ENCODE measurements at places on chromosomes 7 and 10.

GRCh38 chr10:118058371-118058770, 11.6 kb upstream of the RAB11FIP2 start:
- DNase-seq, result no peak

- DNase-seq, result no peak
Observed at GRCh38 chr7:40611095-40611871, 476.5 kb downstream of the SUGCT start.

GRCh38 chr7:106418526-106418925, 133.7 kb upstream of the NAMPT start:
- no peak for DNase-seq

DNA sequence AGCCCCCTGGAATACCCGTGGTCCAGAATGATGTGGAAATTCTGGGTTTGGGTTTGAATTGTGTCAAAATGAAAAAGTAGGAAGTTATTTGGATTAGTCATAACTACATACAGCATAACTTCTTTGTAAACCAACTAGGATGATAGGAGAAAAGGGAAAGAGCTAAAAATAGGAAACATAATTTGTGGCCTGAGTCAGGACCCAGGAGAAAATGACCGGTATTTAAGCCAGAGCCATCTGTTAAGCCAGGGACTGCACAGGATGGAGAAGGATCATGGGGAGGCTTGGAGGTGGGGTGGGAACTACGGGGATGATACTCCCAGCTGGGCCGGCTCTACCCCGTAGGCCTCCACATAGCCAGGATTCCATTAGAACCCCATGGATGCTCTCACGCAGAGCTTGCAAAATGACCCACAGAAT, 98.6 kb downstream of the MYOF start:
- no peak for DNase-seq

DNA sequence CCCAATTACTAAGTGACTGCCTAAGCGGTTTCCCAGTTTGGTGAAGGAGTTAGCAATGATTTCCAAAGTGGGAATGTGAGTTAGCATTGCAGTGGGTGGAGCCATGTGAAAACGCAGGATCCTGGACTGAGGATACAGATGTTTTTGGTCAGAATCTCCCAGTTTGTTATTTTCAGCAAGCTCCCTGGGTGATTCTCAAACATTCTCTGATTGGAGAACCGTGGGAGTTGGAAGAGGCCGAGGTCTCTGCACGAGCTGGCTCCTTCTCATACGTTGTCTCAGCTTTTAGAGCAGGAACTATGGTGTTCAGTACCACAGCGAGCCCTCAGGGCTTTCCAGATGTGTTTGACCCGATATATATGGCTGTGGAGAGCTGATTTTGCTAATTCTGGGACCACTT, 396.5 kb upstream of the NPVF start:
- DNase-seq, result no peak

GRCh38 chr10:132459301-132460003, 62.5 kb downstream of the PWWP2B start:
- DNase-seq, result peak; percentile 1

GRCh38 chr10:79061441-79062315, 7.1 kb upstream of the ZMIZ1 start:
- no peak for DNase-seq

- no peak for DNase-seq
Observed at GRCh38 chr10:78416031-78417011, 382.7 kb downstream of the RPS24 start.

DNA sequence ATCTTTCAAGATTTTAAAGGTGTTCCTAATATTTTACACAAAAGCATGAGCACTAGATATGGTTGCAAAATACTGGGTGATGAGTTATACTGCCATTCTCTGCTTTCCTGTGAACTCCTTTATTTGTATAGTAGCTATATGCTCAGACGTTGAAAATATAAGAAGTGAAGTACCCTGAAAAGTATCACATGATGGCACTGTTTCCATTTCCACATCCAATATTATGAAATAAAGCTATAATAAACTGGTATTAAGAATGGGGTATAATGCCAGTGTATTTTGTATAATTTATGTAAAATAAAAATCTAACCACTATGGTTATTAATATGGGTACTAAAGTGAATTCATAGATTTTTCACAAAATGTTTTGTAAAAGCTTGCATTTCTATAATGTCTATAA, 79.6 kb upstream of the FOXP2 start:
- DNase-seq, result no peak

DNA sequence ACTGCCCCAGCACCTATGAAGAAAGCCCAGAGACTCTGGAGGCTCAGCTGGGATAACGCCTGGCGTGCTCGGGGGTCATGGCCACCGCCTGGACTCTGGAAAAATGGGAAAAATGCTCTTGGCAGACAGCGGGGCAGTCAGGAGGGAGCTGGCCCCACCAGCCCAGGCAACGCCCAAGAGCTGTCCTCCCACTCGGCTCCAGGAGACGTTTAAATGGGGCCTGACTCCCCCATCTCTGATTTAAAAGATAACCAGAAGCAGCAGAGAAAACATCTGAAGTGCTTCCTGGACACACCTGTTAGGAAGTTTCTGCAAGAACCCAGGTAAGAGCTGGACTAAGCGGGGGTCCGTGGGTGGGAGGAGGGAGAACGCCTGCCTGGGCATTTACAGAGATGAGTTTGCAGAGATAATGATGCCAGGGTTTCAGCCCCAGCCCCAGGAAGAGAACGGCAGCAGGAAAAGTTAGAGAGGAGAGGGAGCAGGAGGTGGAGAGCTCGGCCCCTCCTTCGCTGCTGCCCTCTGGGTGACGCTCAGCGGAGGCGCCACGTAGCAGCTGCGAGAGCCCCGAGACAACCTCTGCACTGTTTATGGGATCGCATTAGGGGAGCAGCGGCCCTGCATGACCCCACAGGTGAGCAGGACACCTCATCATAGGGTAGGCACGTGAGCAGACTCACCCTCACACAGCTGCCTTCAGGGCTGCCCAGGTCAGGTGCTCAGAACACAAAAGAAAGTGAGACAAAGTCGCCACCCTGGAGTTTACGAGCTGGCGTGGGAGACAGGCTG, 83.5 kb upstream of the INSIG1 start:
- no peak for DNase-seq

- DNase-seq, result no peak
Observed at GRCh38 chr7:73871163-73872011, 10.4 kb downstream of the TMEM270 start.

DNA sequence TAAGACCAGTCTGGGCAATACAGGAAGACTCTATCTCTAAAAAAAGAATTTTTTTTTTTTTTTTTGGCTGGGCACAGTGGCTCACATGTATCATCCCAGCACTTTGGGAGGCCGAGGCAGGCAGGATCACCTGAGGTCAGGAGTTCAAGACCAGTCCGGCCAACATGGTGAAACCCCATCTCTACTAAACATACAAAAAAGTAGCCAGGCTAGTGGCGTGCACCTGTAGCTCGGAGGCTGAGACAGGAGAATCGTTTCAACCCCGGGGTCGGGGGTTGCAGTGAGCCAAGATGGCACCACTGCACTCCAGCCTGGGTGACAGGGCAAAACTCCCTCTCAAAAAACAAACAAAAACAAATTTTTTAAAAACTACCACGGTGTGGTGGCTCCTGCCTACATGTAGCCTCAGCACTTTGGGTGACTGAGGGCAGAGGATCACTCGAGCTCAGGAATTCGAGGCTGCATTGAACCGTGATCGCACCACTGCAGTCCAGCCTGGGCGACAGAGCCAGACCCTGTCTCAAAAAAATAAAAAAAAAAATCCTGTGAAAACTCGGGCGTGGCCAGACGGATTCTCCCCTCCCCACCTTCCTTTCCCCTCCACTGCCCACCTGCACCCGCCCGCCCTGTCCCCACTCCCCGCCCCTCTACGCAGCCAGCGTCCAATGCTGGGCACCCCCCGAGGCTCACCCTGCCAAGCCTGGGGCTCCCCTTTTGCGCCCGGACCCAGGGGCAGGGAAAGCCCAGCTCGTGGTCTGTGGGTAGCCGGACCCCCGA, 745 bp upstream of the ORAI2 start:
- peak; percentile 19 for DNase-seq

- DNase-seq, result peak; percentile 93
Observed at GRCh38 chr10:118850418-118851061, 95.8 kb upstream of the CACUL1 start.

- no peak for DNase-seq
Observed at GRCh38 chr10:104548090-104548489, 93.0 kb upstream of the SORCS3 start.

DNA sequence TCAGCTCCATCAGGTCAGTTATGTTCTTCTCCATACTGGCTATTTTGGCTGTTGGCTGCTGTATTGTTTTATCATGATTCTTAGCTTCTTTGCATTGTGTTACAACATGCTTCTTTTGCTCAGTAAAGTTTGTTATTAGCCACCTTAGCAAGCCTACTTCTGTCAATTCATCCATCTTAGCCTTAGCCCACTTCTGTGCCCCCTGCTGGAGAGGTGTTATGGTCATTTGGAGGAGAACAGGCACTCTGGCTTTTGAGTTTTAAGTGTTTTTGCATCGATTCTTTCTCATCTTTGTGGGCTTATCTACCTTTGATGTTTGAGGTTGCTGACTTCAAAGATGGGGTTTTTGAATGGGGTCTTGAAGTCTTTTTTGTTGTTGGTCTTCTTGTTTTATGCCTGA, 204.6 kb upstream of the FOXP2 start:
- DNase-seq, result no peak

GRCh38 chr7:136938476-136938875, 70.0 kb downstream of the CHRM2 start:
- no peak for DNase-seq

- DNase-seq, result no peak
Observed at GRCh38 chr10:114142018-114142417, 32.0 kb downstream of the CCDC186 start.

GRCh38 chr7:77382532-77382931, 33.6 kb downstream of the GSAP start:
- DNase-seq, result no peak

DNA sequence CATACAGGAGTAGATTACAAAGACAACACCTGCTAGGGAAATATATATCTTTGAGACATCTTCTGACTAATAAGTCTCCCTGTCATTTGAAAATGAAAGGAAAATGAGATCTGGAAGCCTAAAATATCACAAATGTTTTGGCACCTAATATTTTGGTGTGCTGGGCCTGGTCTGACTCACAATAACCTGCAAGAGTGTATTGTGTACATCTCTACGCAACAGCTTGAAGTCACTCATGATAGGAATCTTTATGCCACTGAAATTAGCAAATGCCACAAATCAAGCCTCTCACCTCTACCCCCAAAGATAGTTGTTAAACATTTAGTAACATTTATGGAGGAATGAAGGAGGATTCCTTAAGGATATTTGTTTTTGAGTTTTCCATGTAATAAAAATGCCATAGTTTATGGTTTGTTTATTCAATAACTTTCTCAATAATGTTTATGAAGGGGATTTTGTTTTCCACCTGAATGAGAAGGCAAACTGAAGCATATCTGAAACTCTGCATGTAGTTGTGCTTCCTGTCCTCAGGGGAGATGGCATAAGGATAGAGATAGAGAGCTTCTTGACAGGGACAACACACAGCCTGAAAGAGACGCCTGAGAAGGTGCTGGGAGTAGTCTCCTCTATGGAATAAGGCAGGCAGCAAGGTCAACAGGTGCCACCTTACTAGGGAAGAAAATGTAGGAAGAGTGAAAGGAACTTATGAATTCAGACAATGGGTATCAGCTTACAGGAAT, 197.4 kb downstream of the AHR start:
- DNase-seq, result no peak

- DNase-seq, result no peak
Observed at GRCh38 chr7:103996017-103996551, 6.6 kb upstream of the RELN start.

DNA sequence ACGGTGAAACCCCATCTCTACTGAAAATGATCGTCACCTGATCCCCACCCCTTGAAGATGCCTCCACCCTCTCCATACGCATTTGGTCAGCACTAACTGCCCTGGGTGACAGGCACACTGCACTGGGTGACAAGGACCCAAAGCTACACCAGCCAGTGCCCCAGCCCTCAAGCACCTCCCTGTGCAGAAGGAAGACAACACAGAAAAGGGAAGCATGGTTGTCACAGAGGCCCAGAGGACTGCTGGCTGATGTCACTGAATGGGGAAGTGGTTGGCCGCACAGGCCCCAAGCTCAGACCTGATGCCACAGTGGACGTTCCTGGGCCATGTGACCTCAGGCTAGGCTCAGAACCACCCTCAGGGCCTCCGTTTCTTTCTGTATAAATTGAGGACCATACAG, 4.2 kb upstream of the PILRA start:
- no peak for DNase-seq

DNA sequence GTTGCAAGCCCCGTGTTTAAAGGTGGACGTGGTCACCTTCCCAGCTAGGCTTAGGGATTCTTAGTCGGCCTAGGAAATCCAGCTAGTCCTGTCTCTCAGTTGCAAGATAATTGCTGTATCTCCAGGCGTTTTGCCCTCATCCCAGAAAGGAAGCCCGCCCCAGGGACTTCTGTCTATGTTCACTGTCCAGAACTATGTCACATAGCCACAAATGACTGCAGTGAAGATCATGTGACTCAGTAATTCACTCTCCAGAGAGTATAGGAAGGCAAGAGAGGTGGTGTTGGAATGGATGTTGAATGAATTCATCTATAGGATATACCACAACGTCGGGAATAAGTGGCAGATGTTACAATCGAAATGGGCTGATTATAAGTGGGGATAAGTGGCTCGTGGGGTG, 349 bp upstream of the ERVW-1 start:
- no peak for DNase-seq

- no peak for DNase-seq
Observed at GRCh38 chr7:151780631-151781030, 96.3 kb downstream of the PRKAG2 start.

DNA sequence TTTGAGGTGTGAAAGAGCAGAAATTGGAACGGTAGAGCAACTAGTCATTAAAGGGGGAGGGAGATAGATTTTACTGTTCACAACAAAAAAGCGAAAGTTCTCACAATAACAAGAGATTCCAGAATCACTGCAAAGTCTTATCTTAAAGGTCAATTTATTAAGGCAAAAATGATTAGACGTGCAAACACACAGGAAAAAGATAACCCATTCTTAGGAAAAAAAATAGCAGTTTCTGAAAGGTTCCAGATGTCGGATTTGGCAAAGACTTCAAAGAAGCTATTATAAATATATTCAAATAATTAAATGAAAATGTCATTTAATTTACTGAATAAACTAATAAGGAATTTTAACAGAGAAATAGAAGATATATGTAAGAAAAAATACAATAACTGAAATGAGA, 70.8 kb upstream of the GNAI1 start:
- no peak for DNase-seq

DNA sequence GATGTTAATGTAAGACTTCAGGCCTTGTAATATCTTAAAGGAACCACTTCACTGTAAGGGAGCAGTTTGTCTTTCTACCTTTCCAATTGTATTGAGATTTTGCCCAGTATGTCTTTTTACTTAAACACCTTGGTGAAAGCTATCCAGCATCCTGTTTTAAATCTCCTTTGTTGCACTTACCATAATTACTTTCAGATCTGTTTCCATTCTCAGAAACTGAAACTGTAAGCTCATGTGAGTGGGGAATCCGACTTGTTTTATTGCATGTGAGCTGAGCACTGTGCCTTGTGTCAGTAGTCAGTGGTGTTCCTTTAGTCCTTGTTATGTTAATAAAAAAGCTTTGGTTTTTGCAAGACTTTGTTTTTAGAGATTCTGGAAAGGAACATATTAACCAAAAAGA, 42.2 kb downstream of the BMPR1A start:
- peak; percentile 19 for DNase-seq

GRCh38 chr10:26706206-26706605, 8.7 kb downstream of the PDSS1 start:
- DNase-seq, result no peak

- DNase-seq, result no peak
Observed at GRCh38 chr10:122014652-122015248, 25.8 kb downstream of the TACC2 start.
